Dermis blood vessel endothelial cell (primary cell): ENCODE measurements at places on chromosomes 6 and 20. TPM values are rescaled to one million over a fixed set of nuclear protein-coding genes. Genes with fewer than 3 reads are reported as not detected.

SERINC3 gene
- total RNA-seq, result 108 and 110 TPM in 2 replicates

ITPA gene
- 33.6 and 36.6 TPM in 2 replicates for total RNA-seq

RNF39 gene
- total RNA-seq, result 0.05 TPM in 1 of 2 replicates, not detected in the other

PLA2G7 gene
- not detected in 2 replicates for total RNA-seq

NFKBIL1 gene
- total RNA-seq, result 21.0 and 30.8 TPM in 2 replicates
